ENCODE measurements at places on chromosomes 1 and 21.

GRCh38 chr1:119648620-119649004, 546 bp upstream of the ZNF697 start:
- no peak for DNase-seq

DNA sequence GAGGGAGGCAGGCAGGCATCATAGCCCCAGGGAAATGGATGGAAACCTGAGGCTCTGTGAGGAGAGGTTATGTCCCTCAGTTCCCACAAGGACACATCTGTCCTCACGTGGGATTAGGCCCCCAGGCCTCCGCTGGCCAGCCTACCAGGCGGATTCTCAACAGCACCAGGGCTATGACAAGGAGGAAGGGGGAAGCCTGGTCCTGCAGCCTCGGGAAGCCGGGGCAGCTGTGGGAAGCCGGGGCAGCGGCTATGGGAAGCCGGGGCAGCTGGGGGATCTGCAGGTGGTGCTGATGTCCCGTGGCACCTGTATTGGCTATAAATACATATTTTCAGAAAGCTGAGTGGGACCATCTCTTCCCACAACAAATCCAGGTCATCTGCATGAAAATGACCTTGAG, 19.7 kb downstream of the BSND start:
- DNase-seq, result no peak

- DNase-seq, result no peak
These were observed 28.3 kb downstream of the DEGS1 start for GRCh38 chr1:224211206-224211962.

DNA sequence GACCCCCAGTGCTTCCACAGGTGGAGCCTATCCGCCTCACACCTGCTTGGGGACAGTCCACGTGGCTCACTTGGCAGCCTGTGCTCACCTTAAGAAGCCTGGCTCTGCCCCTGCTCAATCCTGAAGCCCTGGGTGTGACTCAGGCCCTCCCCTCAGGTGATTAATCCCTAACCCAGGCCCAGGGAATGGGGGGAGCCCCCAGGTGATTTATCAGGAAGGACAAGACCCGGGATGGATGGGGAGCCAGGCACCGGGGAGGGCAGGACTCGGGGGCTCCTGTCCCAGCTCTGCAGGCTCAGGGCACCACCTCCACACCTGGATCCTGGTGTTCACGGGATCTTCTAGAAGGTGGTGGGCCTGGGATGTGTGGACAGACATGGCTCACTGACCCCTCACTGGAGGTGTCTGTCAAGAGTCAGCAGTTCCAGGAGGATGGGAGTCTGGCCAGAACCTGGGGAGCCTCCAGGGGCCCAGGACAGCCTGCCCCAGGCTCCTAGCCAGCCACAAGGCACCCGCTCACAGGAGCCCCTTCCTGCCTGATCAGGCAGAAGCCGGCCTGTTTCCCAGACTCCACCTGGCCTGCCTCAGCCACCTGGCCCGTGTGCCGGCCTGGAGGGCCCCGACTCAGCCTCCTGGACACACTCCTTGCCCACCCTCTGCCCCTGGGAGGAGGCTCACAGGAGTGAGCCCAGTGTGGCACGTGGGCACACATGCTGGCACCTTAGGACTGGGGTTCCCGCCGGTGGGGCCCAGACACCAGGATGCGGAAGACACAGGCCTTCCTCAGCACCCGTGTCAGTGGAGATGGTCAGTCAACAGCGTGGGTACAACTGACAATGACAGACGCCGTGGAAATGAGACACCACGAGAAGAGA, 38.6 kb upstream of the COL6A1 start:
- DNase-seq, result no peak

GRCh38 chr1:82449506-82450057, 648.8 kb downstream of the ADGRL2 start:
- no peak for DNase-seq

DNA sequence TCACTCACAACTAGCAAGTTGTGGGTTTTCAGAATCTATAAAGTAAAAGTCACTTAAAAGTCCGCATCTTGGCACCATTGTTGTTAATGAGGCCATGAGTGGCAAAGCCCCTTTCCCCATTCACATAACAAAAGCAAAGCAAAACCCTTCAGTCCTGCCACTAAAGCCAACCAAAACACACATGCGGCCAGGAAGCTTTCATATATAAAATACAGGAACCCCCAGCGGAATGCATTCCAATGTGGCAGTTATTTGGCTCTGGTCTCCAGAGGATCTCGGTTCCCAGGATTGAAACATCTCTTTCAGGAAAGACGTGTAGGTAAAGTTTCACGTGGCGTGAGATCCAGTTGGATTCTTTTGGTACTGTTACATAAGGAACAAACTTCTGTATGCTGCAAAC, 2.5 kb upstream of the LBR start:
- no peak for DNase-seq

- no peak for DNase-seq
These were observed 69.3 kb downstream of the NKAIN1 start for GRCh38 chr1:31170486-31170735.

DNA sequence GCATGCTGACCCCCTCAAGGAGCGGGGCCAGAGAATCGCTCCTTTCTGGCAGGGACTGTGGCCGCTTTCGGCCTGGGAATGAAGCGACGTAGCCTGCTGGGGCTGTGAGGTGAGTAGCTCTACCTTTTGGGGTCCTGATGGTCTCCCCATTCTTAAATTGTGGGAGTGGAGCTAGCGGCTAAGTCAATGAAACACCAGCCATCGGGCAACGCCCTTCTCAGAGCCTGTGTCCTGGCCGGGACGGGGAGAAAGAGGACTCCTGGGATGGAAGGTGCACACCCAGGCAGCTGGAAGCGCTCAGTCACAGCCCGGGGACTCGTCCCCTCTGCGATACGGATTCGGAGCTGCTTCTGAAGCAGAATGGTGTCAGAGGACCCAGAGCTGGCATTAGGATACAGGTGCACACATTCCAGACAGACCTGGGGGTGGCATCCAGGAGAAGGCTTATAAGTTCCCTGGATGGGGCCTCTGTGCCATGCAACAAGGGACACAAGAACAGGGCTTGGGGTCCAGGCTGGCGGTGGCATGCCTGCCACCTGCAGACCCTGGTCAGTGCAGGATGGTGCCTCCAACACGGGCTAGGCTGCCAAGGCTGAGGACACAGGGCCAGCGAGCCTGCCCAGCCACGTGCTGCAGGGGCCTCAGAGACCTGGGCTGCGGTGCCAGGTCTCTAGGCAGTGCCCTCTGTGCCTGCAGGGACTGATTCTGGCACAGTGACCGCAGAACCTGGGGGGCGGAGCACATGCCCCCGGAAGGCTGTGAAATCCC, 945 bp upstream of the WNT9A start:
- DNase-seq, result no peak

GRCh38 chr1:198107091-198107501, 49.7 kb upstream of the NEK7 start:
- no peak for DNase-seq

GRCh38 chr1:71463144-71463543, 382.3 kb upstream of the ZRANB2 start:
- no peak for DNase-seq

DNA sequence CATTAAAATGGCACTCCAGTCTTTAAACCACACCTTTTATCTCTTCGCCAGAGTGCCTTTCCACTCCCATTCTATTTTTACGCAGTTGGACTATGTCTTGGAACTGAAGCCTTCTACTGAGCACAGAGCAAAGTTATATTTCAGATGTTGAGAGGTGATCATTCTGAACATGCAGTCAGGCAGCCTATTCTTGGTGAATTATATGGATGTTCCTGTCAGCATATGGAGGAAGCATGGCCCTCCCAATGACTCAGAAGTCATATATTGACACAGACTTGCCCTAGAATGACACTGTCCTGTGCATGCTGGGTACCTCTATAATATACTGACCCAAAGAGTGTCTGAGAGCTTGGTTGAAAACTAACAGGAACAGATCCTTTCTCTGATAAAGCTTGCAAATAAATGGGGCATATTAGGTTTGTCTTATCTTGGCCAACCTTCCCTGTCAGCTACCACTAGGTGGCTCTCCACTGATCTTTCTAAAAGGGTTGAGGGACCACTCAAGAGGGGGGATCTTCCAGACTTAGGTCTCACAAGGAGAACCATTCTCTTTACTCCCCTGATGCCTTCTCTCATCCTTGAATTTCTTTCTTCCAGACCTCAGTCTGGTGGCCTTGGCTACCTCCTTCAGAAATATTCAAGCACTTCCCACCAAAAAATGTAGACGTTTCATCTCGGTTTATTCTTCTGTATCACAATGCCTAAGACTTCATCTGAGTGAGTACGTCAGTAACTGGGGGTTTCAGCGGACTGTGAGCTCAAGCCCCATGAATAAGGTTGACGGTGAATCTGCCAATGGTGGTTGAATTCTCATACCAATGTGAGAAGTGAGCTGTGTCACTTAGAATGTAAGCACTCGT, 11.8 kb upstream of the ALG14 start:
- no peak for DNase-seq

DNA sequence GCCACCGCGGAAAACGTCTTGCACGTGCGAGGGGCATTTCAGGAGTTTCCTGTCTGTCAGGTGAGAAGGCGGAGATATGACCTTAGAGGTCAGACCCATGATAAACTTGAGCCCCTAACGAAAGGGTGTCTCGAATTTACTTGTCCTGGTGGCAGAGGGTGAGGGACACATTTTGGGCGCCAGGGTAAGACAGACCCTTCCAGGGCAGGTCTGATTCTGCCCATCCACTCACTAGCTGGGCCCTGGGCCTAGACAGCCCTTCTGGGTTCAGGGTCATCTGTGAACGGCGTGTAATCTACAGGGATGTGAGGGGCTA, 395 bp upstream of the CSRP1 start:
- DNase-seq, result no peak

GRCh38 chr1:55572878-55573734, 357.9 kb upstream of the USP24 start:
- DNase-seq, result no peak

- no peak for DNase-seq
These were observed 7.8 kb downstream of the TBX19 start for GRCh38 chr1:168288311-168289052.

DNA sequence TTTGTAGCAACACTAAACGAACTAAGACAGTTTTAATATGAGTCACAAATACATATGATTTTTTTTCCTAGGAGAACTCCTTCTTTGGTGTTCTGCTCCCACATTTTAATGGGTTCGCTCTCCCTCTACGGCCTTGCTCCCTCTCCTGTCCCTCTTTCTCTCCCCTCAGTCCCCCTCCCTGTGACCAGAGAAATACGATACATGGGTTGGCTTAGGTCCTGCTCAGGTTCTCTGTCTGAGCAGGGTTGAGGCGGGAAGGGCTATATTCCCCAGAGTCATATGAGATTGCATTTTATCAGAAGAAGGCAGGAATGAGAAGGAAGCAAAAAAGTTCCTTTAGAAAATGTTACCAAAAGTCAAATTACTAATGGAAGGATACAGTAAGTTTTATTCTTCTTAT, 44.6 kb downstream of the UBE2U start:
- DNase-seq, result peak; percentile 45

GRCh38 chr1:11314959-11315358, 42.0 kb downstream of the UBIAD1 start:
- DNase-seq, result no peak

DNA sequence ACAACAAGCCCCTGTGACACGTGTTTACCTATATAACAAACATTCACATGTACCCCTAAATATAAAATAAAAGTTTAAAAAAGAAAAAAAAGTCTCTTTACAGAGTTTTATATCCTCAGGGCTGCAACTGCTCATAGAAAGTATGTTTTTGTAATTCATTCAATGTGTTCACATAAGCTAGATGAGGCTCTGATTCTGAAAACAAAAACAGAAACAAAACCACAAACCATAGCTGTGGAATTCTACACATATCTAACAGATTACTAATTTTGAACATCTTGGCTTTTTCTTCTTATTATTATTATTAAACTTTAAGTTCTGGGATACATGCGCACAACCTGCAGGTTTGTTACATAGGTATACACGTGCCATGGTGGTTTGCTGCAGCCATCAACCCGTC, 579.6 kb upstream of the ZRANB2 start:
- no peak for DNase-seq

DNA sequence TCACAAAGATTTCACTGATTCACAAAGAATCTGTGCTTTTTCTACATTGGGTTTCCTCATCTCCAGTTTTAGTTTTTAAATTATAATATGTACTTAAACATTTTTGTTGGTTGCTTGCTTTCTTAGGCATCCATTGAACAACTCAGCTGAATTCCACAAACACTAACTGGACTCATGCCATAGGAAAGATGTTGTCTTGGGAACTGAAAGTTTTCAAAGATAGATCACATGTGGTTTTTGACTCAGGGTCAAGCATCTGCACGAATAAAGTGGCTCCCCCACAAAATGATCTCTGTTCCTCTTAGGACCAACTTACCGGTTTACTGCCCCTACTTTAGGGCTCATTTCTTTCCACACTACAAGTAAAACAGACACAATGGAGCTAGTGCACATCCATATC, 3.1 kb upstream of the KRTAP21-1 start:
- DNase-seq, result no peak

DNA sequence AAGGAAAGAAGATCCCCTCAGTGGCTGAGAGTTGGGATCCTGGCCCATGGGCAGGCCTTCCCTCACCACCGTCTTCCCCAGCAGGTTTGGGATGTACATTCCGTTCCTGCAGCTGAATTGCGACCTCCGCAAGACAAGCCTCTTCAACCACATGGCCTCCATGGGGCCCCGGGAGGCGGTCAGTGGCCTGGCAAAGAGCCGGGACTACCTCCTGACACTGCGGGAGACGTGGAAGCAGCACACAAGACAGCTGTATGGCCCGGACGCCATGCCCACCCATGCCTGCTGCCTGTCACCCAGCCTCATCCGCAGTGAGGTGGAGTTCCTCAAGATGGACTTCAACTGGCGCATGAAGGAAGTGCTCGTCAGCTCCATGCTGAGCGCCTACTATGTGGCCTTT, 16.3 kb upstream of the KPNA6 start:
- DNase-seq, result no peak

DNA sequence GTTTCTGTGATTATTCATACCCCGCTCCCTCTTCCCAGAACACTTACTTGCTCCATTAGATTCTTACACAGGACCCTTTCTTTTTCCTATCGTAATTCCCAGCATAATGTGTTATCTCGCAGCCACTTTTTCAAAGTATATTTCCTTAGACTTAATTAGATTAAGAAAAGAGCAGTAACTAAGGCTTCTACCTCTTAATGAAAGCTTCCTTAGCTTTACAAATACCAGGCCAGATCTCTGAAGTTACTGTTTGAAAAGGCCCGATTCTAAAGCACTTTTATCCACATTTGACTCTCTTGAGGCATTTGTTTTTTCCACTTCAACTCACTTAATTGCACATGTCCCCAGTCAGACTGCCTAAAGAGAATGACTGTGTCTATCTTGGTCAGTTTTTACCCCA, 1264.3 kb upstream of the ADGRL2 start:
- DNase-seq, result no peak

- no peak for DNase-seq
These were observed 66.2 kb upstream of the LHX8 start for GRCh38 chr1:75067975-75068374.

- no peak for DNase-seq
These were observed 15.1 kb downstream of the C1orf174 start for GRCh38 chr1:3884966-3885365.

- no peak for DNase-seq
These were observed 239.3 kb downstream of the NRIP1 start for GRCh38 chr21:14825514-14825974.

GRCh38 chr1:47637111-47637685, 199.4 kb downstream of the FOXD2 start:
- DNase-seq, result no peak

- DNase-seq, result no peak
These were observed 18.4 kb upstream of the F3 start for GRCh38 chr1:94559921-94560320.

Measured in left renal cortex interstitium (tissue), 4 donors.